ENCODE measurements at places on chromosomes 4 and X.

GRCh38 chr4:30720661-30721184, 554 bp downstream of the PCDH7 start:
- DNase-seq, result no peak

- no peak for DNase-seq
Measured at GRCh38 chrX:54423161-54423888, 16.9 kb upstream of the TSR2 start.

DNA sequence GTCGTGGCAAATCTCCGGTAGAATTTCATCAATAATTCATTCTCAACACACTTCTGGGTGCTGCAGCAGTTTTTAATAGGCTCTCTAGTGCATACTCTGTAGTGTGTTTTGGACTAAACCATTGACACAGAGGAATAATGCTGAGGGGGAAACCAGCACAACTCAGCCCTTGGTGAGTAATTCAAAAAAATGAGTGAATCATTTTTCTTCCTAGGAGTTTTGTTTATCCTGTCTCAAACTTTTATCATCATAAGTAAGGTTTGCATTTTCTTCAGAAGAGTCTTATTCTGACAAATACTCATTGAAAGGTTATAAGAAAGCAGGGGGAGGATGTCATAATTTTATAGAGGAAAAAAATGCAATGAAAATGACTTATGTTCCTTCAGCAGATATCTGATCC, 2542.7 kb downstream of the PCDH7 start:
- no peak for DNase-seq

DNA sequence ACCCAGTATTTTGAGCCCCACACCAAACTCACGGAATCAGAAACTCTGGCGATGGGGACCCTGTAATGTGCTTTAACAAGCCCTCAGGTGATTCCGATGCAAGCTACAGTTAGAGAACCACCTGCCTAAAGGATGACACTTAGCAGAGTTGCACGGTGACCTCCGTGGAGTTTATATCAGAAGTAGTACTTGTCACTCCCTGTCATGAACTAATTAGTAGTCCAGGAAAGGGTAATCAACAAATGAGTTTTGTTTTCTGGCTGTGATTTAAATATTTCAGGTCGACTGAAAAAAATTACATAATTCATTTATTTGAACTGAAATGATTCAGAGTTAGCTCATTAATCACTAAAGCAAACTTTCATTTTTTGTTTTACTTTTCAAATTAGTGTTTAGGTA, 56.4 kb downstream of the TMA16 start:
- DNase-seq, result no peak

DNA sequence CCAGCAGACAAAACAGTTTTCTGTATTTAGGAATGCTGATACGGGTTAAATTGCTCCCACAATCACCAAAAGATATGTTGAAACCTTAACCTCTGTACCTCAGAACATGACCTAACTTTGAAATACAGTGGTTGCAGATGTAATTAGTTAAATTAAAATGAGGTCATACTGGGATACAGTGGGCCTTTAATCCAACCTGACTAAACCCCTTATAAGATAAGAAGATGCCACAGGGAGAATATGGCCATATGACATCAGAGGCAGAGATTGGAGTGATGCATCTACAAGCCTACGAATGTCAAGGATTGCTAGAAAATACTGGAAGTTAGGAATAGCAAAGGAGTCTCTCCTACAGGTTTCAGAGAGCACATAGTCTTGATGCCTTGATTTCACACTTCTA, 32.1 kb upstream of the PARM1 start:
- DNase-seq, result no peak

- DNase-seq, result no peak
Measured at GRCh38 chrX:135347381-135348016, 38.2 kb downstream of the ETDC start.

GRCh38 chr4:38455092-38455862, 208.7 kb upstream of the KLF3 start:
- no peak for DNase-seq

DNA sequence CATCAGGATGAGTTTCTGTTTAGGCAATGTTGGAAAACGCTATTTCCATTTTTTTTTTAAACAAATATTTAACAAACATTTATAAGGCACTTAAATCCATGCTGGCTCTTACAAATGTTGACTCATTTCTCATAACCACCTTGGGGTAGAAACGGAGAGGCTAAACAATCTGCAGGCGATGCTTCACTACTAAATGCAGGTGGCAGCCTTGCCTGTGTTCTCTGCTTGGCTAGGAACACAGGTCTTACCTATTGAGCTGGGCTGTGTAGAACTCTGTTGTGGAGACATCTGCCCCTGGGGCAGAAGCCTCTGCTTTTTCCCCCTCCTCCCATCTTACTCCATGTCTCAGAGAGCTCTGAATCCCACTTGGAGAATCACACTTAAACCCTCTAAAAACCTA, 1.4 kb upstream of the CXCL1 start:
- DNase-seq, result no peak

DNA sequence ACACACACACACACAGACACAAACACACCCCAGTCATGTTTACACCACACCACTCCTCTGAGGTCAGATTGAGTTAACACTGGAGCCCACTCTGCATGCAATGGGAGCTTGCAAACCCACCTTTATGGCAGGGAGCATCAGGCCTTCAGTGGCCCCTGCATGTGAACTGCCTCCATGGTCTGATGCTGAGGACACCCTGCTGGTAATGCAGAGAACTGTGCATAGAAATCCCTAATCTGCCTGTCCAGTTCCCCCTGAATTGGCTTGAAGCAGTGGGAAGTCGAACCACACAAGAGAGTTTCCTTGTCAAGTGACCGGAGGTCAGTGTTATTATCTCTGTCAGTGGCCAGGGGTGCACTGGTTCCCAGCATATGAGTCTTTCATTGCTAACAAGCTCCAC, 59.8 kb downstream of the ANOS1 start:
- no peak for DNase-seq

DNA sequence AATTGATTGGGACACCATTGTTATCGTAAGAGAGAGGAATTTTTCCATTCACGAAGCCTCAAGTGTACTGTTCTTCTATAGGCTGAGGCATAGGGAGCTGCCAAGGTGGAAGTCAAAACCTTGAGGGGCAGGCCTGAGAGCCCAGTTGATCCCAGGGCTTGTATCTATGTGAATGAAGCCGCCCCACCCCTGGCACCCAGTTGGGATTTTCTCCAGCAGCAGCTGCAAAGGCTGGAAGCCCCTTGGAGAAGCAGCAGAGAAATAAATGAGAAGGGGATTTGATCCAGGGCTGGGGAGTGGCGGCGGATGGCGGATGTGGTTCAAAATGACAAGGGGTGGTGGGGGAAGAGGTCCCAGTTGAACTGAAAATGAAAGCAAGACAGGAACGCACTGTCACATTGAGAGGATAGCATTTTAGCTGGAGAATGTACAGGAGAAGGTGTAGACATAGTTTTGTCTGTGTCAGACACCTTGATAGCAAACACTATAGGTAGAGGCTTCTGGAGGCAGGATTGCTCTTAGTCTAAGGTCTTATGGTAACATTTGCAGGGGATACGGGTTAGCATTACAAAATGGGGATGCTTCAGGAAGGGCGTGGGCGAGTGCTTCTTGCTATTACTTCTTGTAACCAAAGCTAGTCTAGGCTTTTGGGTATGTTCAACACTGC, 32.6 kb downstream of the DOCK11 start:
- DNase-seq, result peak; percentile 40

DNA sequence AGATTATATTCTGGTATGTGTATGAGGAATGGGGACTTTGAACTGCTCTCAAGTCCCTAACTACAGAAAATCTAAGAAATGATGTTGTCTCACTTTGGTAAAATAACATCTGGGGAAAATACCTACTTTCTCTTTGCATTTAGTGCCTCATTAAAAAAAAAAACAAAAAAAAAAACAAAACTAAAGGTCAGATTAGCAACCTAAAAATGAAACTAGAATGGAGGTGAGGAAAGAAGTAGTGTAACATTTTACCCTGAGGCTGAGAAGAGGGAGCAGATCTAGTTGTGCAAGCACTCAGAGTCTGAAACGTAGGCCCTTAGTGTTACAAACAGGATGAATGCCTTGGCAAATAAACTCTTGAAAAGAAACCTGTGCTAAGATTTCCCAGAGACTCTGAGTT, 56.0 kb downstream of the VGLL1 start:
- DNase-seq, result no peak

DNA sequence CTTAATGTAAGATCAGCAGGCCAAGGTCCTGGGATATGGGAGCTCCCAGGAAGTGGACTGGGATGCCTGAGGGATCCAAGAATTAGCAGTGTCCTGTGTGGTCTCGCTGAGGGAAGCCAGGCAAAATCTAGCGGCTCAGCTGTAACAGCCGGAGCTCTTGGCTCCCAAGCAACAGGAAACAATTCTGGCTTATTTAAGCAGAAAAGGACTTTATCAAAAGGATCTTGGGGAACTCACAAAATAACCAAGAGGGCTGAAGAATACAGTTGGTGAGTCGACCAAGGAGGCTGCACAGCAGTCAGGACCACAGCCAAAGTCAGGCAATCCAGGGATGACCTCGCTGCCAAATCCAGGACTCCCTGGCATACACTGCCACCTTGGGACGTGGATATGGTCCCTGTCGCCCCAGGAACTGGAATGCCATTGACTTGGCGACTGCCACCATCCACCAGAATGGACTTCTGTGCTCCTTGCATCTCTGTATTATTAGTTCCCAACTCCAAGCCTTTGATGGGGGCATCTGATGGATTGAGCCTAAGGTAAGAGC, 165.3 kb upstream of the BCOR start:
- DNase-seq, result no peak

- DNase-seq, result no peak
Measured at GRCh38 chrX:13076176-13076961, 31.9 kb upstream of the FAM9C start.

- DNase-seq, result no peak
Measured at GRCh38 chrX:50941638-50942037, 31.1 kb downstream of the BMP15 start.

- no peak for DNase-seq
Measured at GRCh38 chr4:24266951-24267722, 317.2 kb downstream of the DHX15 start.

GRCh38 chrX:17768997-17769396, 31.7 kb downstream of the SCML1 start:
- DNase-seq, result no peak

DNA sequence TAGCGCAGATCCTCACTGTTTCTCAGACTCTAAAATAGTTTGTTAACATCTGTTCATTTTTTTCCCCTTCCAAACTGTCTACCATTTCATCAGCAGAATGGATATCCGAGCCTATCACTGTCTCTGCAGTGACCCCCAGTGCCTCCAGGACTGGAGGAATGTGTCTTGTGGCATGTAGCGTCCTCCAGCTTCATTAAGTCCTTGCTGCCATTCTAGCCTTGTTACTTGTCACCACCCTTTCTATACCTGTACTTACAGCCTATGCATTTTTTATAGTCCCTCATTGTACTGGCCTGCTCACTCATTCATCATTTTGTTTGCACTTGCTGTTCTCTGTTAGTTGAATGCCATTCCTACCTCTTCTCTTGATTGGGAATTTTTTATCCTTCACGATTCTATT, 179.1 kb downstream of the BMPR1B start:
- DNase-seq, result no peak
